ENCODE measurements at places on chromosomes 11 and 22. TPM values are rescaled to one million over a fixed set of nuclear protein-coding genes. Genes with fewer than 3 reads are reported as not detected.

TRPC6 gene
- 5.4 TPM for total RNA-seq

ST14 gene
- total RNA-seq, result 8.7 TPM

DRICH1 gene
- total RNA-seq, result 1.4 TPM

TMEM132A gene
- total RNA-seq, result 4.5 TPM

GRCh38 chr11:69860796-69861445, 41.7 kb upstream of the FGF3 start:
- no peak overlapping the region for H3K4me3 ChIP-seq
- no peaks in the 10 kb centered on the region for H3K36me3 ChIP-seq
- no peaks in the 10 kb centered on the region for H3K27me3 ChIP-seq
- H3K27ac ChIP-seq, result no peak overlapping the region

DNA sequence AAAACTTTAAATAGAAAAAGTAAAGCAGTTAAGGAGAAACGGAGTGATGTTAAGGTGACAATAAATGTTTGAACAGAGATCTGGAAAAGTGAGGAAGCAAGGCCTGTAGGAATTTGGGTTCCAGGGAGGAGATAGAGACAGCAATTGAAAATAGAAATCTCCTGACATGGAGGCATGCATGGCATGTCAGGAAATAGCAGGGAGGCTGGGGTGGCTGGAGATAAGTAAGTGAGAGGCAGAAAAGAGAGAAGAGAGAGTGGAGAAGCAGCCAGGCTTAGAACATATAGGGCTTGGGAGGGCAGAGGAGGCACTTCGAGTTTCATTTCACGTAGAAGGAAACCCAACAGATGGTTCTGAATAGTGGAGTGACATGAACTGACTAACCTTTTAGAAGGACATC, 185.5 kb downstream of the LRRC4C start:
- no peaks in the 10 kb centered on the region for H3K36me3 ChIP-seq
- no peak overlapping the region for H3K27ac ChIP-seq
- DNase-seq, result no peak
- no peaks in the 10 kb centered on the region for H3K27me3 ChIP-seq

- H3K4me3 ChIP-seq, result no peak overlapping the region
- no peak overlapping the region for H3K27ac ChIP-seq
- no peaks in the 10 kb centered on the region for H3K27me3 ChIP-seq
- no peaks in the 10 kb centered on the region for H3K4me1 ChIP-seq
- no peak for DNase-seq
- no peaks in the 10 kb centered on the region for H3K36me3 ChIP-seq
These were observed 45.3 kb downstream of the PAK1 start for GRCh38 chr11:77428598-77428997.

- no peak for DNase-seq
- no peaks in the 10 kb centered on the region for H3K4me1 ChIP-seq
- no peaks in the 10 kb centered on the region for H3K27me3 ChIP-seq
- no peaks in the 10 kb centered on the region for H3K36me3 ChIP-seq
- H3K4me3 ChIP-seq, result no peak overlapping the region
These were observed 110.9 kb downstream of the KCNC1 start for GRCh38 chr11:17845431-17845881.

GRCh38 chr11:43788421-43788820, 92.2 kb upstream of the ALKBH3 start:
- no peaks in the 10 kb centered on the region for H3K27me3 ChIP-seq
- H3K36me3 ChIP-seq, result no peaks in the 10 kb centered on the region
- H3K27ac ChIP-seq, result no peak overlapping the region
- peak; percentile 51 for DNase-seq
- H3K4me3 ChIP-seq, result no peak overlapping the region
- peaks cover 4% of the 10 kb centered on the region for H3K4me1 ChIP-seq

DNA sequence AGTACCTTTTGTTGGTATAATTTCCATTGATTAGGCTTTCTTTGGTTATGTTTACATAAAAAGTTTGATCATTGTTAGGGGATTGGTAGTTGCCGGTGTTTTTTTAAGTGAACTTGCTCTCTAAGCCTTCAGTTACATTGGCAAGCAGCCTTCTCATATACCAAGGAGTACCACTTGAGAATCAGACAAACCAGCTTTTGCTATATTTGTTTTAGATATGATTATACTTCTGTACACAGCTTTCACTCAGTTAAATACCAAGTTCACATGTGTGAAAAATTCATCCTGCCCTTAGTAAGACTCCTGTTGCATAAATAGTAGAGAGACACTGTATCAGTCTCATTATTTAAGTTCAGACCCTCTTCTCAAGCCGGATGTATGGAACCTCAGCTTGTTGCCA, 22.4 kb downstream of the ALKBH3 start:
- H3K4me1 ChIP-seq, result peaks cover 4% of the 10 kb centered on the region
- no peak overlapping the region for H3K27ac ChIP-seq
- no peak overlapping the region for H3K4me3 ChIP-seq

DNA sequence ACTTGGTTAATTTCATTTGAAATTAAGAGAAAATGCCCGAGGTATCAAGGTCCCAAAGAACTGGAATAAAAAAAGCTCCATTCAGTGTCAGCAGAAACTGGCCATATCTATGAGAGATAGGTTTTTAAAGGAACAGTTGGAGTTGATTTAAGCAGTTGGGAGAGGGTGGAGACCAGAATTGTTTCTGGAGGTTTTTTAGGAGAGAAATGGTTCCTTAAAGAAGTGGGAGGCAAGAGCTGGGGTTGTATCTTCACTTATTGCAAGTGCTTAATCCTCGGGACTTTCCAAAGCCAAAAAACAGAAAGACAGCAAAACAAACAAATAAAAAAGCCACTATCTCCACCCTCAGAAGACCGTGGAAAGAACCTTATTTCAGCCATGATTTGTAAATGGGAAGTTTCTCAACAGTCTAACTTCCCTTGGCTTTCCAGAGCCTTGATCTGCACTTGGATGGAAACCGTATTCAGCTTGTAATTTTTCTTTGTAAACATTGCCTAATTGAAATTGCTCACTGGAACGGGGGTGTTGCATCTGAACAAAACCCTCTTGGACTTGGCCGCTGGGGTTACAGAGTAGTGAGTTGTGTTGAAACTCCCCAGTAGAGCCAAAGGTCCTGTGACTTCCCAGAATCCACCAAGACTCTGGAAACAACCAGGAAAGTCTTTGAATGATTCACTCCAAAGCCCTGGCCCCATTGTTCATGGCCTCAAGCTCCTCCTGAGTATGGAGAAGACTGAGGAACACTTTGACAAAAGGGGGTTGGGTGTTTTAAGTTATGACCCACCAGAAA, 115.6 kb downstream of the SLC1A2 start:
- no peaks in the 10 kb centered on the region for H3K27me3 ChIP-seq
- H3K4me1 ChIP-seq, result peaks cover 4% of the 10 kb centered on the region
- H3K27ac ChIP-seq, result no peak overlapping the region
- H3K36me3 ChIP-seq, result no peaks in the 10 kb centered on the region

DNA sequence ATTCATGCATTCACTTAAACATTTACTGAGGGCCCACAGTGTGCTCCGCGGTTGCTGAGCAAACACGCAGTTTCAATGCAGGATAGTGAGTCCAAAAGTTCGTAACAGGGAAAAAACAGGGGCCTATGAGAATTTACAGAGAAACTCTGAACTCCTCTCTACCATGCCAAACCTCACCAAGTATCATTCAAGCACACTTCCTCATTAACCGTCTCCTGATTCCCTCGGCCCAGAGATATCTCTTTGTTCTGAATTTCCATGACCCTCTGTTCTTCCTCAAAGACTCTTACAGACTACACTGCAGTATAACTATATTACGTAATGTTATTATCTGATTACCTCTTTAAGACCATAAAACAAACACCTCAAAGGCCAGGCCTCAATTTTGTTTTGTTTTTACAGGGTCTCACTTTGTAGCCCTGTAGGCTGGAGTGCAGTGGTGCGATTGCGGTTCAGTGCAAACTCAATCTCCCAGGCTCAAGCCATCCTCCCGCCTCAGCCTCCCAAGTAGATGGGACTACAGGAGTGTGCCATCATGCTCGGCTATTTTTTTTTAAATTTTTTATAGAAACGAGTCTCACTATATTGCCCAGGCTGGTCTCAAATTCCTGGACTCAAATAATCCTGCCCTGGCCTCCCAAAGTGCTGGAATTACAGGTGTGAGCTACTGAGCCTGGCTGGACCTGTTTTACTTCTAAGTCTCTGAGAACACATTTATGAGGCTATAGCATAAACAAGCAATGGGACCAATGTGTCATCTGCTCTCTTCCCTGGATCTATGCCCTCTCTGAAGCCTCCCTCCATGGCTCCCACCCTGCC, 3.6 kb downstream of the HPS4 start:
- no peak overlapping the region for H3K4me3 ChIP-seq
- H3K27ac ChIP-seq, result no peak overlapping the region
- H3K36me3 ChIP-seq, result peaks cover 2% of the 10 kb centered on the region
- DNase-seq, result no peak
- H3K4me1 ChIP-seq, result peaks cover 2% of the 10 kb centered on the region

- peaks cover 9% of the 10 kb centered on the region for H3K4me1 ChIP-seq
- no peaks in the 10 kb centered on the region for H3K27me3 ChIP-seq
- DNase-seq, result no peak
- H3K36me3 ChIP-seq, result no peaks in the 10 kb centered on the region
- H3K4me3 ChIP-seq, result no peak overlapping the region
- H3K27ac ChIP-seq, result peak overlapping the region; percentile 99
These were observed 75.5 kb downstream of the PACSIN2 start for GRCh38 chr22:42939451-42939881.
